ENCODE measurements at places on chromosomes 13 and 19.

- DNase-seq = peak; percentile 12
Observed at GRCh38 chr19:51096473-51097165, 11.6 kb downstream of the CTU1 start.

DNA sequence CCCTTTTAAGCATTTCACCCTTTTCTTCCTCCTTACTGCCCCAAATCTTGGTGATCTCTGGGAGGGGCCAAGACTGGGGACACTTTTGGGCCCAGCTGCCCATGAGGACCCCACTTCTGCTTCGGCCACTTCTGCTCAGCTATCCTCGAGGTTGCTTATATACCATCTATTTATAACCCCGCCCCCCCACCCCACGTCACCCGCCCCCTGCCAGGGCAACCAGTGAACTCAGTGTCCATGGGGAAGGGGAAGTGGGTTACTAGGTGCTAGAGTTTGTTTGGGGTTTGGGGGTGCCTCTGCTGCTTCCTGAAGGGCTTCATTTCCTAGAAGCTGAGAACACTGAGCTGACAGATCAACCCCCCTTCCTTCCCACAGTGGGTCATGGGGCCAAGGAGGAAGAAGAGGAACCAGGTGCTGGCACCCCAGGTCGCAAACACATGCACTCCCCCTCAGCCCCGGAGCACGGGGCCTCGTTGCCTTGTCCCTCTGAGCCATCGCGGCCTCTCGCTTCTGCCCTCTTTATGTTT is 6.1 kb upstream of the ADGRE5 start:
- no peak for DNase-seq

- no peak for DNase-seq
Observed at GRCh38 chr19:11164879-11165406, 9.4 kb upstream of the SPC24 start.

GRCh38 chr19:44636439-44637389 is 7.0 kb upstream of the PVR start:
- DNase-seq = no peak

GRCh38 chr13:80473695-80474094 is 132.8 kb upstream of the SPRY2 start:
- DNase-seq = peak; percentile 62

DNA sequence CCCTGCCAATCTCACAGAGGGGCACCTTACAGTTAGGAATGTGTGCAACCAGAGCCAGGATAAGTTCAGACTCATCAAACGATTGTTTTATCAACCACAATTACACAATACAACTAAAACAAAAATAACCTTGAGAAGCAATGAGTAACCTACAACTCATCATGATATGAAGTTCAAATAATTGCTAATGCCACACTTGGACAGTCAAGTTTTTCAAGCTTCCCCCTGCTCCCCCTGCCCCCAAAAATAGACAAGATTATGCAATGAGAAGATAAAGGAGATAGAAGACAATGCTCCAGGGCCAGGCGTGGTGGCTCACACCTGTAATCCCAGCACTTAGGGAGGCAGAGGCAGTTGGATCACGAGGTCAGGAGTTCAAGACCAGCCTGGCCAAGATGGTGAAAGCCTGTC is 13.6 kb upstream of the KPNA3 start:
- DNase-seq = no peak

GRCh38 chr19:56873493-56873892 is 33.0 kb upstream of the PEG3 start:
- DNase-seq = no peak

DNA sequence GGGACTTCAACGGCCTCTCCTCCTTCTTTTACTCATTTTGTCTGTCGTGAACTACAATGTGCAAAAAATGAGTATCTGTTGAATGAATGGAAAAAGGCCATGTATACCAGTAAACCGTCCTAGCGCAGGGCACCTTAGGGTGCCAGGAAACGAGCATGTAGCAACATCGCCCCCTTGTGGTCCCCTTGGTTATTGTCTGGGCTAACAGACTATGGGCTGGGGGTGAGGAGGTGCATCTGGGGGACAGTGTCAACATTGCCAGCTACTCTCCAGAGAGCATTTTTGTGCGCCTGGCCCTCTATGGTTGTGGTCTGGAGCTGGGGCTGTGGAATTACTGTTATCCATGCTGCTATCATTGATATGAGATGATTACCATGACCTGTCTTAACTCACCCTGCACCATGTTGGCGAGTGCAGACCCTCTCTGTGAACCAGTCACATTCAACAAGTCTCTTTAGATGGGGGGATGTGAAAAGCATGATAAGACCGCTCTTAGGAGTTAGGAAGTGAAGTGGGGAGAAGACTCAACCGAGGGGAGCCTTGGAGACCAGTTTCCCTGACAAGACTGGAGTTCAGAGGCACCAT is 22.8 kb upstream of the SIGLEC11 start:
- peak; percentile 53 for DNase-seq

DNA sequence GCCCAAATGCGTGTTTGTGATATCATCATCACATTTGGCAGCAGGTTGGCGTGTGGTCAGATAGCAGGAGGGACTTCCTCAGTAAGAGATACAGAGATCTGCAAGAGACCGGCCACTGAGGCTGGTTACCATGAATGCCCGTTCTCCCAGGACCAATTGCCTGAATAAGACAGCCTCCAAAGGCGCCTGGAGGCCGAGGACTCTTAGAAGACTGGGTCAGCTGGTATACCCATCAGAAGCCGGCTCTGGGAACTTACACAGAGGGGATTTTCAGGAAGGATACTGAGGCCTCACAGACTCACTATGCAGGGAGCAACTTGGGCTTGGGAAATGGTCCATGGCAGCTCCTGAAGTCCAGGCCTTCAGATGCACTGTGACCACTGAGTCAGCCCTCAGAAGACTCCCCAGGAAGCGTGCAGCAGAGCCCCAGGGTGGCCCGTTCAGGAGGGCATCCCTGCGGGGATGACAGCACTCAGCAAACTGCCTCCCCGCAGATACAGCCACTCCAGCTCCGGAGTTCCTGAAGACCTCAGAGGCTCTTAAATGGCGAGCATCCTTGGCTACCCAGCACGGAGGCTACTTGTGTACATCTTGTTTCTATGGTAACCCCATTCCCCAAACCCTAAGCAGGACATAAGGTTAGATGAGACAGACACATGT is 26.4 kb upstream of the VSTM2B start:
- DNase-seq = no peak

- DNase-seq = no peak
Observed at GRCh38 chr13:113062691-113063090, 42.9 kb upstream of the F7 start.

GRCh38 chr19:13015361-13016223 is 20.3 kb downstream of the NFIX start:
- no peak for DNase-seq

DNA sequence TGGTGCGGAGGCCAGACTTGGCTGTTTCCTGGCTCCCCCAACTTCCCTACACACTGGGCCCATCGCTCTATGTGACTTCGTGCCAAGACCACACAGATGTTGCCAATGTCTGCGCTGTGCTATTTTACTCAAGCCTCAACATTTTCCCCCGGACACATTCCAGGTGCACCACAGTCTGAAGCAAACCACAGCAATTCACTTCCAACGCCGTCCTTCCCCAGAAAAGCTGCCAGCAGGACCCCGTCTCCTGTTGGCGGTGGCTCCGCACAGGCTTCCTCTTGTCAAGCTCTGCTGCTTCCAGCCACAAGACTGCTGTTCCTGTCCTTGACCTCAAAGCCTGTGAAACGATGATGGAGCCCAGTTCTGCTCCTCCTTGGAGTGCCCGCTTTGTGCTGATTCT is 100.7 kb downstream of the CRYL1 start:
- no peak for DNase-seq

- peak; percentile 86 for DNase-seq
Observed at GRCh38 chr13:109331898-109332297, 454.5 kb downstream of the IRS2 start.

DNA sequence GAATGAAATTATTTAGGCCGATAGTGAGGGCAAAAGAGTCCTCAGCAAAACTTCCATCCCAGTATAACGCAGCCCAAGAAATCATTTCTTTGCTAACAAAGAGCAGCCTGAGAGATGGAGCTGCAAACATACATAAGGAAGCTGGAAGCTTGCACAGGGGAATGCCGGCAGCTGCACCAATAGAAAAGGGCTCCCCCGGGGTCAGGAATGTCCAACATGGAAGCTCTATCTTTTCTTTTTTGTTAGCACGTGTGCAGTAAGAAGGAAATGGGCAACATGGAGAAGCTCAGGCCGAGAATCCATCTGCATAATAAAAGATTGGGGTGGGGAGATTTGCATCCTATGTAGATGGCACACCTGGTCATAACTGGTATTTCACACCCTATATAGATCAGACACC is 1363.5 kb upstream of the PCDH20 start:
- no peak for DNase-seq

GRCh38 chr13:50714891-50715290 is 128.6 kb downstream of the DLEU7 start:
- DNase-seq = no peak

DNA sequence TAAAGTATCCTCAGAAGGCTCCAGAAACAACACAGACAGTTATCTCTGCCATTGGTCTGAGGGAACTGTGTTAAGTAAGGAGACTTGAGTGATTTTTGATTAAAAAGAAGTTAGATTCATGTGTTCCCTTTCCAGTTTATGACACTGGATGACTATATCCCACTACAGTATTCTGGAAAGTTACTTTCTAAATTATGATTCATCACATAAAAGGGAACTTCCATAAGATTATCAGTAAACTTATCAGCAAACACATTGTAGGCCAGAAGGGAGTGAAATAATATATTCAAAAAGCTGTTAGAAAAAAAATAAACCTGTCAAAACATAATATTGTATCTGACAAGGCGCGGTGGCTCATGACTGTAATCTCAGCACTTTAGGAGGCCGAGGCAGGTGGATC is 700.0 kb downstream of the SLITRK6 start:
- no peak for DNase-seq

GRCh38 chr19:5698635-5699422 is 8.7 kb downstream of the RPL36 start:
- no peak for DNase-seq

DNA sequence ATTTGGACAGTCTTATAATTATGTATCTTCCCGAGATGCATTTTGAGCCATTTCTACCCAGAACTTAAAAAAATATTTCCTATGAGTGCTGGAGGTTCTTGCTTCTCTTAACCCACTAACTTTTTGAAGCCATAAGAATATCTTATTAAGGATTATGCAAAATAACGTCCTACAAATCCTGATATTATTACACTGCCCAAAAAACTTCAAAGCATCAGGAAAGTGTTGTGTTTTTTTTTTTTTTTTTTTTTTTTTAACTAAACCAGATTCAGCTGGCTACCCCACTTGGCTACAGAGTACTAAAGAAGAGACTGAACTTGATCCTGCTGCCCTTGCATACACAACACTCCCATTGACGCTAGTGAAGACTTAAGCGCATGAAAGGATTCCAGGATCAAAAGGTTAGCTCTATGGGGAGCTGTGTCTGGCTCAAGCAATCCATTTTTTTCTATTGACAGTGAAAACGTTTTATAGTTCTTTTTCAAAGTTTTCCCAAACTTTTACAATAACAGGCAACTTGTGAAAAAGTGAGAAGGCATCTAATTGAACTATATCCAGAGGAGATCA is 141.4 kb downstream of the KCNRG start:
- no peak for DNase-seq

- no peak for DNase-seq
Observed at GRCh38 chr13:26061947-26062346, 10.1 kb upstream of the SHISA2 start.

GRCh38 chr13:80462037-80462436 is 121.1 kb upstream of the SPRY2 start:
- no peak for DNase-seq

- DNase-seq = no peak
Observed at GRCh38 chr13:51266642-51267041, 44.4 kb downstream of the FAM124A start.

DNA sequence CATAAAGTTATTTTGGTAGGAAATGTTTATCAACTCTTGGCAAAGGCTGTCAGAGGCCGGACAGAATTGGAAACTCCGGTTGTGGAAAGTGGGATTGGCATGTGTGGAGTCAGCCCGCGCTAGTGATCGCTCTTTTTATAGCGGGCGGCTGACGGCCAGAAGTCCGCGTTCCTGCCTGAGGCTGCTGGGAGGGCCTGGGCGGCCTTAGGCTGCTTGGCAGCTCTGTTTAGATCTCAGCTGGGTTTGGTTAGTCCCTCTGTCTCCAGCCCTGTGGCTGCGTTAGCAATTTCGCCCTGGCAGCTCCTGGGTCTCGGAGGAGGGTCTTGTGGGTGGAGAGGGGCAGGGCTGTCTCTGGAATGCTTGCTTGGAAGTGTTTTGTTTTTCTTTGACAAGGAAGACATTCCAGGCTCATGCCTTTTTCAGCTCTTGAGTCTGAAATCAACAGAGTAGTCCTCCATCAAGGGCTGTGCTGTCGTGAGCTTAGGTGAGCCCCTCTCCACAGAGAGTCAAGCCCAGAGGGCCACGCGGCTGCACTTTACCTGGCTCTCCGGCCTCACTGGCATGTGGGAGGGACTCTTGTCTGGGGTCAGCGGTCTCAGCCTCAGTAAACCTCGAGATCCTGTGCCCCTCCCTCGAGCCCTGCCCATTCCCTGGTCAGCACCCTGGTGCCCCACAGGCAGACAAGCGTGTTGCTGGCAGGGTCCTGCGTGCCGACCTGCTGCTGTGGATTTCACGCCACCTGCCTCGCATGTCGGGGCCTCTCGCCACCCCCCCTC is 22.5 kb downstream of the DOT1L start:
- DNase-seq = no peak

DNA sequence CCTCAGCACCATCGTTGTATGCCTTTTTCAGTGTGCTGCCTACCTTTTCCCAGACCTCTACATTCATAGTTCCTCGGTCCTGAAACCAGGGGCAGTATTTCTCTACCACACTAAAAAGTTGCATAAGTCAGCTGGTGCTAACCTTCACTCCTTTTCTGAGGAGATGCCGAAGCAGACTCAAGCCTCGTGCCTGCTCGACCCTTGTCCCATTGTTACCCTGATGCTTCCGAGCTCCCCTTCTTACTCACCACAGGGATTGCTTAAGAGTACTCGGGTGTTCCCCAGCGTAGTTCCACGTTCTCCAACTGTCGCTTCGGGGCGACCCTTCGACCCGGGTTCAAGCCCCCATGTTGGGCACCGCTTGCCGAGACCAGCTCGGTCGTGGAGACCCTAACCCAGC is 19.0 kb upstream of the IL17D start:
- no peak for DNase-seq

- DNase-seq = no peak
Observed at GRCh38 chr13:56752636-56753035, 388.1 kb upstream of the PRR20A start.

DNA sequence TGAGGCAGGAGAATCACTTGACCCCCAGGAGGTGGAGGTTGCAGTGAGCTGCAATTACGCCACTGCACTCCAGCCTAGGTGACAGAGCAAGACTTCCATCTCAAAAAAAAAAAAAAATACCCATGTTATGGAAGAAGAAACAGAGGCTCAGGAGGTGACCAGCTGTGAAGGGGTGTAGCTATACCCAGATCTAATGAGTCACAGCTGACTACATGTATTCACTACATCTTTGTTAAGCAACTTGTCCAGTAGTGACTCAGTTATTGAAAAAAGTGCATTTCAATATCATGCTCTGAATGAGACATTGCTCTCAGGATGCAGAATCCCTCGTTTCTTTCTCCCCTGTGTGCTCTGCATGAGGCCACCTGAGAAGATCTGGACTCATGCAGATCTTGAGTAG is 16.1 kb upstream of the SPART start:
- DNase-seq = no peak

- no peak for DNase-seq
Observed at GRCh38 chr13:33153421-33154404, 131.8 kb downstream of the STARD13 start.
